ENCODE measurements at places on chromosomes 3 and 15.

DNA sequence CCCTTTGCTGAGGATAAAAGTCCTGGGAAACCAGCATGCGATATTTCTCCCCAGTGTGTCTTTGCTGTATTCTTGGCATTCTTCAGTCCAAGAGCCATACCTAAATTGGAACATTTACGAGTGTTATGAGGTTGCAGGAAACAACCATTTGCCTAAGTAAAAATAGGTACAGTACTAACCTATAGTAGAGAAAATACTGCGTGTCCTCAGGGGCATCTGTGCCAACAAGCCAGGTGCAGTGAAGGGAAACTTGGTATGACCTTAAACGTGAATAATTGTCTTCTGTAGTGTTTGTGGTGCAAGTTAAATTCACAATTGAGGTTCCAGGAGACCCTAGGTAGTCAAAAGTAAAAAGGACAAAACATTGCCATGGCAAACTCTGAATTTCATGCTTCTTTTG is 12.2 kb downstream of the IL5RA start:
- DNase-seq: no peak

GRCh38 chr3:156396851-156397250 is 158.1 kb downstream of the SSR3 start:
- no peak for DNase-seq

DNA sequence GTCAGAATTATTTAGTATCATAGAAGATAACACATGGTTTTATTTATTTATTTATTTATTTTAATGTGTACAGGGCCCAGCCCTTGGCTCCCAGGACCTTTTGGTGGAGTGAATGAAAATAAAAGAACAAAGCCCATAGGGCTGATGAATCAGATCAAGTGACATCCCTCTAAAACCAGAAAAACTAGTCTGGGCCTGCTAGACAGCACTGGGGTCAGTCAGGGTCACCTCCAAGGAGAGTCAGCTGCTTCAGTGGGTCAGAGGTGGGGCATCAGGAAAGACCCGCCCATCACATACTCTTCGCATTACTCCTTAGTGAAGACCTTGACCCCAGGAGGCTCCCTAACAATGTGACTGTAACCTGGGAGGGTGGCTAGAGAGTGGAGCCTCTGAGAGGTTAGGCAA is 12.8 kb downstream of the PPCDC start:
- DNase-seq: no peak

GRCh38 chr3:84772841-84773240 is 185.9 kb upstream of the CADM2 start:
- DNase-seq: no peak

GRCh38 chr3:152128356-152128755 is 140.4 kb upstream of the MBNL1 start:
- no peak for DNase-seq

- DNase-seq: no peak
Observed at GRCh38 chr3:80676866-80677265, 909.1 kb upstream of the ROBO1 start.

- DNase-seq: no peak
Observed at GRCh38 chr3:61683549-61684236, 122.3 kb downstream of the PTPRG start.

- no peak for DNase-seq
Observed at GRCh38 chr3:127783642-127784160, 38.6 kb downstream of the MGLL start.

GRCh38 chr3:88084097-88084501 is 25.0 kb downstream of the ZNF654 start:
- no peak for DNase-seq

DNA sequence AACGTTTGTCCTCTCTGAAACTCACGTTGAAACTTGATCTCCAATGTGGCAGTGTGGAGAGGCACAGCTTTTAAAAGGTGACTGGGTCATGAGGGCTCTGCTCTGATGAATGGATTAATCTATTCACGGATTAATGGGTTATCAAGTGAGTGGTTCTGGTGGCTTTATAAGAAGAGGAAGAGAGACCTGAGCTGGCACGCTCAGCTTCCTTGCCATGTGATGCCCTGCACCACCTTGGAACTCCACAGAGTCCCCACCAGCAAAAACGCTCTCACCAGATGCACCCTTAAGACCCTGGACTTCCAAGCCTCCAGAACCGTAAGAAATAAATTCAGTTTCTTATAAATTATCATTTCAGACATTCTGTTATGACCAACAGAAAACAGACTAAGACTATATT is 2.6 kb downstream of the PPP1R2 start:
- DNase-seq: no peak

- no peak for DNase-seq
Observed at GRCh38 chr3:188397766-188398705, 244.1 kb downstream of the LPP start.

DNA sequence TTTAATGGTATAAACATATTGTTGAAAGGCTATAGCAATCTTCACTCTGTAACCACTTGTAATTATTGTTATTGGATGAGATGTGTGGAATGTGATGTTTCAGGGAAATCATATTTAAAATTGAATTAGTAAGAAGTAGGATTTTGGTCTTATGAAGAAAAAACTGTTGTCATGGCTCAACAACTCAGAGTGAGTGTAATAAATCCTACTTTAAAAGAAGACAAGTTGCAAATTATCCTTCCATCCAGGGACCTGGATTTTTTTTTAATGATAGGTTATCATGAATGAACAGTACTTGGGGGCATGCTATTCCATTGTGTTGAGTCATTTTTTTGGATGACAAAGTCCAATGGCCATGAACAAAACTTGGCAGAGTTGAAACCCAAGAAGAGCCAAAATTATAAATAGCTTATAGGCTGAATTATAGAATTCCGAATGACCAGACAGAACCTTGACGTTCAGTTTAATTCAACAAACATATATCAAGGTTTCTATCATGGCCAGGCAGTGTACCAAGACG is 625.5 kb upstream of the ZNF717 start:
- DNase-seq: no peak

DNA sequence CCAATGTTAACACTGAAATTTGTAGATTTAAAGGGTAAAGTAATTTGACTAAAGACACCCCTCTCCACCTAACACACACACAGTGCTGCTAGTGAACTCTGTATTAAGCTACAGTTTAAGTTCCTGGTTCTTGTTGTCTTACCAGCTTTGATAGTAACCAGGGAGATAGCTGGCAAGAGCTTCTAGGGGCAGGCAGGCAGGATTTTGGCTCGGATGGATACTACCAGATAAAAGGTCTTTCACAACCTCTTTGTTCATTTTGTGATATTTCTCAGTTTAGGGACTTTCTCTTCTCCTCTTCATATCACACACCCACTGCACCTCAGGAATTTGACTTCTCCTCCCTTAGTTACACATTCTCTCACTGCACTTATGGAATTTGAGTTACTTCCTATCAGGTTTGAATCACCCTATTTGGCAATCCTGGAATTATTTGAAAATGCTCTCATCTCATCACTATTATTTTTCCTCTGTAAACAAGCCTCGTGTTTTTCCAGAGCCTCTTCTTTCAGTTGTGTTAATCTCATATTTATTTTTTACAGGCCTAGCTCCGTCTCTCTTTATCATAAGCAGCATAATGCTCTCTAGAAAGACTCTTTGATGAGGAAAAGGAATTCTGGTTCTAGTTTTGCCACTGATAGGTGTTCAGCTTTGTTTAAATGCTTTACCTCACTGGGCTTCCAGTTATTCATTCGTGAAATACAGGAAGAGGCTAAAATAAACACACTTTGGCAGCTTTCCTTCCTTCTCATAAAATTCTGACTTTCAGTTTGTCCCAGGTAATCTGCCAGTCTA is 23.0 kb upstream of the CLDN1 start:
- DNase-seq: no peak

GRCh38 chr3:87595798-87596197 is 319.4 kb upstream of the POU1F1 start:
- no peak for DNase-seq

- DNase-seq: no peak
Observed at GRCh38 chr15:88624156-88624970, 3.2 kb downstream of the AEN start.

DNA sequence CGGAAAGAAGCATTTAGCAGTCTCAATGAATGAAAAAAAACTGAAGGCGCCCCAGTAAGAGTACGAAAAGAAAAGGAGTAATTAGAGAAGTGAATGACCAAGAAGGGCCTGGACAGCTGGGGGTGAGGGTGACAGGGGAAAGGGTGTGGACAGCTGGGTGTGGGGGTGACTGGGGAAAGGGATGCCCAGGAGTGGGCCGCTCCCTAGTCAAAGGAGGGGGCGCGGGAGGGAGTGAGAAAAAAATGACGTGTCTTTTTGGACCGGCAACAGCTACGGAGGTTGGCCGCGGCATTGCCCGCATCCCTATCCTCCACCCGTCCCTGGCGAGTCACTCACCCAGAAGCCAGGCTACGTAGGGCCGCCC is 274 bp upstream of the ZCWPW2 start:
- DNase-seq: no peak

- DNase-seq: no peak
Observed at GRCh38 chr3:177578488-177578887, 381.2 kb upstream of the TBL1XR1 start.

DNA sequence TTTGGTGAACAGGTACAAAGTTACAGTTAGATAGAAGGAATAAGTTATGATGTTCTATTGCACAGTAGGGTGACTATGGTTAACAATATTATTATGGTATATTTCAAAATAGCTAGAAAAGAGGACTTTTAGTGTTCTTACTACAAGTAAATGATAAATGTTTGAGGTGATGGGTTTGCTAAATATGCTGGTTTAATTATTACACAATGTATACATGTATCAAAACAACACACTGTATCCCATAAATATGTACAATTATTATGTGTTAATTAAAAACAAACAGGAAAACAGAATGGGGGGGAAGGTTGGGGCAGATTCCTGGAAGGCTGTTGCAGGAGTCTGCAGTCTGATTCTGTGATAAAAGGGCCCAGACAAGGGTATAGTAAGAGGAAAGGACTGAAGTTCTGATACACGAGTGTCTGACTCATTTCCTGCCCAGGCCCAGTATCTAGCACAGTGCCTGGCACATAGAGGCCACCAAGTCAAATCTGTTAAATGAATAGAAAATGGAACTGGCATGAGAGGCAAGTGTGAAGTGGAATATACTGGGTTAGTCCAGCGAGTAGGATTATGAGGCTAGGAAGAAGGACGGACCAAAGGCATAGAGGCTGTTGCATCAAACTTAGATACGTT is 7.2 kb upstream of the ENTPD3 start:
- DNase-seq: no peak

DNA sequence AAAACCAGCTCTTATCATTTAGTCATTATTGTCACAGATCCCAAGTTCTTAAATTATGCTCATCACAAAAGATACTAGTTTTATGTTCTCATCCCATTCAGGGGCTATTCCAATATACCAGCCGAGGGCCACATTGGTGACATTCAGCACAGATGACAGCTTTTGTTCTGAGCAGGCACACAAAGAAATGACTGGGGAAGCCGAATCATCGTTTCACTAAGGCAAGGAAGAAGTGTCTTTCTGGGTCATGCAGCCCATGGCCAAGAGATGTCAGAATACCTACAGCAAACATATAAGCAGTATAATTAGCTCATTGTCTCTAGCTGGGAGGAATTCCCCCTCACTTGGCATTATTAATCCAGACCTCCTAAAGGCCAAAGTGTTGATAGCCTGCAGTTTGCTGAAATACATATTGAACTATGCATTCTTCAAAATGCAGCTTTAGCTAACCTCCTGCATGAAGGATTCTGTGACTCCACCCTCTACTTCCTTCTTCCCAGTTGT is 100.2 kb downstream of the CNTN4 start:
- no peak for DNase-seq

GRCh38 chr3:9501226-9501625 is 52.4 kb downstream of the LHFPL4 start:
- no peak for DNase-seq

DNA sequence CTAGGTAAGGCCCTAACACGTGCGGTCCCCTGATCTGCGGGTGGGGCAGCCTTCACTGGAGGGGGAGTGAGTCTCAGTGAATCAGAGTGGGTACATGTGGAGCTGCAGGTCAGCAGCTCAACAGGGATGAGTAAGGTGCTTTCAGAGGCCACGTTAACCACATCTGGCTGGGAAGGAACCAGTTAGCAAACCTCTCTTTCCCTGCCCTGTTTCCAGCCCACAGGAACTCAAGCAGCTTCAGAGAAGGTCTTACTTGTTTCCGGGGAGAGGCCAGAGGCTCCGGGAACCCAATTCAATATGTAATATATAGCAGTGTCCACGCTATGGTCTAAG is 175.3 kb downstream of the XXYLT1 start:
- DNase-seq: no peak

DNA sequence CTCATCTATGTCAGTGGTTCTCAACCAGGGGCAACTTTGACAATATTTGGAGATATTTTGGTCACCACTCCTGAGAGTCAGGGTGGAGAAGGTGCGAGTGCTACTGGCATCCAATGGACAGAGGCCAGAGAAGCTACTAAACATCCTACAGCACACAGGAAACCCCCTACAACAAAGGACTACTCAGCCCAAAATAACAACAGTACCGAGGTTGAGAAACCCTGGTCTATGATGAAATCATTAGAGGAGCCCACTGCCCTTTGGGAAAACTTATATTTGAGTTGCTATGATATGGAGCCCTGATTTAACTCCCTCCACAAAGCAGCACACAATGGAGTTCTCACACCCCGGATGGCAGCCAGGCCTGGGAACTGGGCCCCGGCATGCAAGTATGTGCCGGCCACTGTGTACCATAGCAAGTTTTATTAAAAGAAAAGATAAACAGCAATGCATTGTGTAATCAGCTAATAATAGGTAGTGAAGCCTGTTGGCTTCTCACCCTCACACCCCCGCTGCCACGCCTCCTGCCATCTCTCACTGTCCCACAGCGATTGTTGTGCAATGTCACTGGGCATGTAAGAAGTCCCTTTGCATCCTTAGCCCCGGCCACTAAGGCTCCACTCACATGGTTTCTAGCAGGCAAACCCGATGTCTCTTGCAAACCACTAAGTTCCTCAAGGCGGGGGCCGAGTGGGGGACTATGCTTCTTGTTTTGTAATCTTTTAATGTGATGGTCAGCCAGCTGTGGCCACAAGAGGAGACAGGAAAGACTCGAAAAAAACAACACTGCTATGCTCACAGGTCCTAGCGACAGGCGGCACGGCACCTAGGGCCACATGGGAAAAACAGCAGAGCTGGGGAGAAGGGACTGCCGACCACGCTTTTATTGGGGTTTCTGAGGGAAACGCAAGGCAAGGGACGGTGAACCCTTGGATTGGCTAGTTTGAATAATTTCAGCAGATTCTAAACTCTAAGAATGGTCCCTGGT is 110.0 kb downstream of the AQP9 start:
- DNase-seq: peak; percentile 73
